ENCODE measurements at places on chromosomes 7 and 10.

DNA sequence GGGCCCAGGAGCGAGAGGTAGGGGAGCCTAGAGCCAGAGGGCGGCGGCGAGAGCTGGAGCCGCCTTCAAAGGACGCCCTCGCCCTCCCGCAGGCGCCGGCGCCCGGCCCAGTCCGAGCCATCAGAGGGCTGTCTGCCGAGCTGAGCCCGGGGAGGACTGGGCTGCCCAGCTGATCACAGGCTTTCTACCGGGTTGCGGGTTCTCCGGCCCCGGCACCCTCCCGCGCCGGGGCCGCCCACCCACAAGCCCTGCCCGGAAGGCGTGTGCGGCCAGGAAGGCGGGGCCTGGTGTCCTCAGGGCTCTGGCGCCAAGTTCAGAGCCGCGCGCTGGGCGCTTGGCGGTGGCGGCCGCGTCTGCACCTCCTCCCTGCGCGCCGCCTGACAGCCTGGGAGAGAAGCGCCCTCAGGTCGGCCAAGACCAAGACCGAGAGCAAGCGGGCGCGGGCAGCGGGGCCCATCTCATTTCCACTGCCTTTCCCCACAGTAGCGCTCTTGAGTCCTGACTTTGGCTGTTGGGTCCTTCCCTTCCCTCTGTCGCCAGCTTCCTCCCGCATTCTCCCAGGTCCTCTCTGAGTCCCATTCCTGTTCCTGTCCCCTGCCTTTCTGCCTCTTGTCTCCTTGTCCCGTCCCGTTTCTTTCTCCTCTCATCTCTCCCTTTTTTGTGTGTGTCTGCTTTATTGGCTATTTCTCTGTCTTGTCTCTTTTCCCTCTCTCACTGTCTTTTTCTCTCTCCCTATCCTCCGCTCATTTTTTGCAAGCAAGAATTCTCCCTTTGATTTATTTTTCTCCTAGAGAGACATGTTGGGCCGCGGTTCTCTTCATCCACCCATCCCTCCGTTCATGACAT, 60.6 kb upstream of the MSMB start:
- DNase-seq = no peak

DNA sequence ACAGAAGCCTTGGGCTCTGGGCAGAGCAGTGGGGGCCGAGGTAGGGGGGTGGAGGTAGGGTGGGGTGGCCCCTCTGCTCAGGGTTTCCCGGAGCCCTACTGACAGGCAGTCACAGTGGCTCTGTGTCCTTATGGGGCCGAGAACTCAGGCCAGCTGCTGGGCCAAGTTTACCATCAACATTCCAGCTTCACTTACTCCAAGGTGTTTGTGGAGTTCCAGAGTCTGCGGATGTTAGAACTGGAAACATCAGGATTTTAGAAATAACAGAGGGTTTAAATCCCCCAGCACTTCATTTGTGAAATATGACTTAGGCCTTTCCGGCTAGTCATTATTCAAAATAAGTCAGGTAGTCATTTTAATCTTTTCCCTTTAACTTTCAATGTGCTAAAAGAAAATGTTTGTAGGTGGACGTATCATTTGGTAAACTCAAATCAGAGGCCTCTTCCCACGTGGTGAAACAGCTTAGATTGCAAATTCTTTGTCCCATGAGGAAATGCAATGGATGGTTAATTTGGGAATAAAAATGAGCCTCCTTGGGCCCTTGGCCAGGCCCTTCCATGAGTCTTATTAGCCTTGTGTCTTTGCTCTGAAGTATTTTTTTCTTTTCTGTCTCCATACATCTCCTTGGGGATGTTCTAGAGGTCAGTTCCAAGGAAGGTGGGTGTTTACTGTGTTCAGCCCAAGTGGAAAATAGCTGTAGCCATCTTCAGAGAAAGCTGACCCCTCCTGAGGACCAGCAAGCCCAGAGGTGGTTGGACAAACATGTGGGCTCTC, 99.6 kb upstream of the BTBD16 start:
- DNase-seq = no peak

DNA sequence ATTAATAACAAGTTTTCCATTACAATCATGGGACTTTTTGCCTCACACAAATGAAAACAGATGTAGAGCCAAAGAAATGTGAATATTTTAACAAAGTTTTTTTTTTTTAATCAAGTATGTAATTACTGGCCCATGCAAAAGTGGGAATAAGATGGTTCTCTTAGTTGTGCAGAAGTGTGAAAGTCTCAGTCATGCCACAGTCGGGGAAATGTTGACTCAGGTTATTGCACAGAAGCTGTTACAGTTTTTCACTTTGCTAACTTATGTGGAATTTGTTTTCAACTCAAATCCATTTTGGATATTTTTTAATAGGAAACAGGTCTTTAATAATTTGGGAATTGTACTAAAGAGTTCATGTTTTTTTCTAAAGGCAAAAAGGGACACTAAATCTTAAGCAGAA, 44.0 kb upstream of the CAV2 start:
- DNase-seq = no peak

DNA sequence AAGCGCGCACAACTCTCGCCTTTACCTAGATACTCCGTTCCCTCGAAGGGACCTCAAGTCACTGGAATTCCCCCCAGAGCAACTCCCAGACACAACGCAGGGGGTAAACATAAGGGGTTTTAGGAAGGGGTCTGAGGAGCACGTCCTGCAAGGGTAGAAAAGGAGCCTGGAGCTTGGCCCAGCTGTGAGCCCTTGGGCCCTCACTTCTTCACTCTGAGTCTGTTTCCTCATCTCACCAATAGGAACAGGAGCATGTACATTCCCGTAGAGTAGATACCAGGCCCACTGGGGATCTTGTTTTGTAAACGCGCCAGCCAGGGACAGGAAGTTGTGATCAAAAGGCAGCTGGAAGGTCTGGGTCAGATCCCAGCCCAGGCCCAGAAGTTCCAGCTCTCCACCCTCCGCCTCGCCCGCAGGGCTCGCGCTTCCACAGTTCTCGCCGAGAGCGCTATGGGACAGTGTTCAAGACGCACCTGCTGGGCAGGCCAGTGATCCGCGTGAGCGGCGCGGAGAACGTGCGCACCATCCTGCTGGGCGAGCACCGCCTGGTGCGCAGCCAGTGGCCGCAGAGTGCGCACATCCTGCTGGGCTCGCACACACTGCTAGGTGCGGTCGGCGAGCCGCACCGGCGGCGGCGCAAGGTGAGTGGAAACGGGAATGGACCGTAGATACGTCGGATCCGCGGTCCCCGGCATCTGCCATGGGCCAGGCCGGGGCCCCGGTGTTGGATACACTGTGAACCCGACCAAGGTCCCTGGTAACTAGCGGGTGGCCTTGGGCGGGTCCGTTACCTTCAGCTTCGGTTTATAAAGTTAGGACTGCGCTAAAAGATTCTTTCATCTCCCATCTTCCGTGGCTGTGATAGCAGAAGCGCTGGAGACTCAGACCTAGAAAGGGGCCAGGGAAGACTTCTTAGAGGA, 1.3 kb downstream of the CYP26C1 start:
- DNase-seq = no peak

DNA sequence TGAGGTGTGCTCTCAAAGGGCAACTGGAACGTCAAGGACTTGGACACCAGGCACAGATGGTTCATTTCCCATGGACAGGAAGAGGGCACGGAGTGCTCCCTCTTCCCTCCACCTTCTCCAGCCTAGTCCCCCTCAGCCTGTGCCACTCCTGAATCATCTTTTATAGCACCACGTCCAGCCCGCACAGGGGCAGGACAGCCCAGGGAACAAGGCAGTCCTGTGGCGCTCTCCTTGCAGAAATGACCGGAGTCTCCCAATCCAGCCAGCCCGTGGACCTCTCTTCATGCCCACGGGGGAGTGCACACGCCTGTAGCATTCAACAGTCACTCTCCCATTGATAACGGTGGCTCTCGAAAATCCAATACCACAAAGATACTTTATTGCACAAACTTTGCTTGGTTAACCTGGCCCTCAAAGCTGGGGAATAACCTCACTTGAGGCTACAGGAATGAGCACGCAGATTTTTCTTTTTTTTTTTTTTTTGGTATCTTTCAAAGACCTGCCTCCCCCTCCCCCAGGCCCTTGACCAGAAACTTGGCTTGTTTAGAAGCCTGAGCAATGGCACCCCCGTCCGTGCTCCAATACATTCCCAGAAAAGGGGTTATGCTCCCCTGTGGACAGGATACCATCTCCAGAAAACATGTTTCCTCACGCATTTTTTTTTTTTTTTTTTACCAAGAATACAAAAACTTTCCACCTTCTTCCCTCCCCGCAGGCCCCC, 733 bp downstream of the PRKCQ start:
- no peak for DNase-seq

DNA sequence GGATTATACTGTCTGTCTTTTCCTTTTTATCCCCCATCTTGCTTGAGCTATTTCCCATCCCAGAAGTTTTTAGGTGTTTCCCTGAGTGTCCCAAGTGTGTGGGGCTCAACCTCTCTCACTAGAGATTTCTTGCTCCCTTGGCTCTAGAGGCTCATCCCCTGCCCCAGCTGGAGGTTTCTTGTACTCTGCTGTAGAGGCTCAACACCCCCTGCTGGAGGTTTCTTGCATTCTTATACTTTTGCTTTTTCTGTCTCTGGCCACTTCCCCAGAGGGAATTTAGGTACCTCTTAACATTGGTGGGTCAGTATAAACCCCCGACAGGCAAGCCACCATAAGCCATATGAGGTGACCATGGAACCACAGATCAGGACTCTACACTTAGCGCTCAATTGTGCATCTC, 114.2 kb upstream of the FAM3C start:
- no peak for DNase-seq

DNA sequence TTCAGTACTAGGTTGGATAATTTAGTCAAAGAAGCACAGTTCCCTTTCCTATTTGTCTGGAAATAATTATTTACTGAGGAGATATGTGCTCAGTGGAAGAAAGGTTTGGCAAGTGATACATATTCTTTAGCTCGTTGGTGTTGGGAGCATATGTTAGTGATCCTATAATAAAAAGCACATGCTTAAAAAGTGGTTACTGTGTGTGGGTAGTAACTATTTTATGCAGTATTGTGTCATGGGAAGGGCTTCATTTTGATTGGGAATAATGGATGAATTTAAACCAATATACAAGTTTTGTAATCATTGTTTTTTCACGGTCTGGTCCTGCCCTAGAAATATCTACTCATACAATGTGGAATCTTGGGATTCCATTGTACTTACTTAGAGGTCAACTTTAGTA, 188.7 kb upstream of the PPP1R3A start:
- no peak for DNase-seq

GRCh38 chr7:13829914-13830900, 159.3 kb downstream of the ETV1 start:
- no peak for DNase-seq

- DNase-seq = no peak
Measured at GRCh38 chr7:23907012-23907411, 197.0 kb downstream of the STK31 start.

- no peak for DNase-seq
Measured at GRCh38 chr7:70259502-70259901, 661.2 kb downstream of the AUTS2 start.

GRCh38 chr7:81887098-81888090, 117.5 kb upstream of the HGF start:
- no peak for DNase-seq

GRCh38 chr10:88037623-88038022, 174.2 kb downstream of the PTEN start:
- no peak for DNase-seq

GRCh38 chr7:117186218-117187010, 136.4 kb downstream of the WNT2 start:
- no peak for DNase-seq

DNA sequence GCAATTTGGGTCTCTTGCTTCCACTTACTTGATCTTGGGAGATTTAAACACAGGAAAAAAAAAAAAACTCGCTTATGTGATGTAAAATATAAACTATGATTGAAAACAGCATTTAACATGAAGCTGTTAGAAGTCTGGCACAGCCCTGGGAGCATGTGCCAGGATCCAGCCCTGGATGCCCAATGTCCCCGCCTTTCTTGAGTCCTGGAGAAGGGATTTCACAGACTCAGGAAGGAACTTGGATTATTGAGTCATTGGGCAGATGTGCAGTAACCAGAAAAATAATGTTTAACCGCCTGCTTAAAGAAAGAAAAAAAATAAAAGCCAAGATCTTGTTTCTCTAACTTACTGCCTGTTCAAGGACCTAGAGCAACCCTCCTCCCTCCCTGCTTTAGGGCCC, 3.7 kb upstream of the JCAD start:
- no peak for DNase-seq

DNA sequence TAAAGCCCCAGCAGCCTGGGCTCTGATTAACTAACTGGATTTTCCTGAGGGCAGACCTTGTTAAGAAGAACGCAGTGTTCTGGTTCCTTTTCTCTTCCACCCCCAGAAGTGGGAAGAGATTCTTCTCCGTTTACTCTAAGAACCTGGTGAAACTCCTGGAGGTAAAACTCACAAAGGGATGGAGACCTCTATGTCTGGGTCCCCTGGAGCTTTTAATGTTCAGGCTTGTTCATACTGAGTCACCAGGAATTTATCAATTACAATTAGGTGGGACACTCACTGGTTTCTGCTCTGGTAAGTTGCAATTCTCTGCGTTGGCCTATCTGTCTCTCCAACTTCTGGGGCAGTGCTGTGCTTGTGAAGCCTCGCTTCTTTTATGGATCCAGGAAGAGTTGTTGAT, 73.3 kb upstream of the CACNB2 start:
- DNase-seq = no peak

- no peak for DNase-seq
Measured at GRCh38 chr10:22219308-22219707, 1.5 kb upstream of the EBLN1 start.

GRCh38 chr7:496528-497295, 22.9 kb downstream of the PDGFA start:
- DNase-seq = no peak

GRCh38 chr10:43082087-43082486, 5.2 kb downstream of the RET start:
- DNase-seq = no peak

DNA sequence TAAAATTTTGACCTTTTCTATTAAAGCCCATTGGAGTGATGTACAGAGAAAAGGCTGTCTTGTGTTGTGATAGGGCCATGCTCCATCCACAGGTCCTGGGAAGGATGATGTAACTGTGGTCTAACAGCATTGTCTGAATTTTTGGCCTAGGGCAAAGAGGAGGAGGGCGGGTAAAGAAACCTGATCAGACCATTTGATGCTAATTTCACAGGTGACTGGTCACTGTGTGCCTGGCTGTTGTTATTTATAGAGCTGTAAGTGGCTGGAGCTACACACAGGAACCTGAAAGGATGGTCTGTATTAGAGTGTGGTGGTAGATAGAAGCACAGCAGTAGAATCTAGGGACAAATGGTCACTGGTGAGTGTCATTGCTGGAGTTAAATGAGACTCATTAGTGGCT, 182.1 kb downstream of the AUTS2 start:
- no peak for DNase-seq

- no peak for DNase-seq
Measured at GRCh38 chr7:106603346-106603745, 57.6 kb downstream of the CCDC71L start.

Measured in stimulated activated CD8-positive, alpha-beta memory T cell treated with anti-CD3 and anti-CD28 coated beads, Interleukin-15, amount 100 ng/mL, for 1 hour (primary cell).